ENCODE measurements at places on chromosomes 12 and 14.

GRCh38 chr14:22251090-22251489 lies 337.9 kb downstream of the DAD1 start:
- DNase-seq = no peak
- H3K27me3 ChIP-seq = no peaks in the 10 kb centered on the region
- no peak overlapping the region for H3K27ac ChIP-seq

DNA sequence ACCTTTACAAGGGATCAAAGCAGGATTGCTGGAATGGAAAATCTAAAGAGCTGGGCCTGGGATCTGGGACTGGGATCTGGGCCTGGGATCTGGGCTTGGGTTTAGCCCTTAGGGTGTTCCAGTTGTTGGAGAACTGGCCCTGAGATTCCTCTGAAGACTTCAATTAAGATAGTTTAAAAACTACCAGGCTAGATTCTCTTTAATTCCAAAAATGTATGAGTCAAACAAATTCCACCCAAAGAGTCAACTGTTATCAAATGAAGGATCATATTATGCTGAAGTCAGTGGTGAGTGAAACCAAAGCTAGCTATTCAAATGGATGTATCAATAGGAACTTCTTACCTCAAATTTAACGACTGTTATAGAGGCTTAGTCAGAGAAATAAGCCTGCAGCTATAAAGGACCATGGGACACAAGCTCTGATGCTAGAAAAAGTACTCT lies 40.5 kb downstream of the LIMA1 start:
- H3K27ac ChIP-seq = peak overlapping the region; percentile 18
- H3K36me3 ChIP-seq = no peaks in the 10 kb centered on the region
- H3K4me3 ChIP-seq = no peak overlapping the region
- DNase-seq = no peak
- H3K27me3 ChIP-seq = no peaks in the 10 kb centered on the region

DNA sequence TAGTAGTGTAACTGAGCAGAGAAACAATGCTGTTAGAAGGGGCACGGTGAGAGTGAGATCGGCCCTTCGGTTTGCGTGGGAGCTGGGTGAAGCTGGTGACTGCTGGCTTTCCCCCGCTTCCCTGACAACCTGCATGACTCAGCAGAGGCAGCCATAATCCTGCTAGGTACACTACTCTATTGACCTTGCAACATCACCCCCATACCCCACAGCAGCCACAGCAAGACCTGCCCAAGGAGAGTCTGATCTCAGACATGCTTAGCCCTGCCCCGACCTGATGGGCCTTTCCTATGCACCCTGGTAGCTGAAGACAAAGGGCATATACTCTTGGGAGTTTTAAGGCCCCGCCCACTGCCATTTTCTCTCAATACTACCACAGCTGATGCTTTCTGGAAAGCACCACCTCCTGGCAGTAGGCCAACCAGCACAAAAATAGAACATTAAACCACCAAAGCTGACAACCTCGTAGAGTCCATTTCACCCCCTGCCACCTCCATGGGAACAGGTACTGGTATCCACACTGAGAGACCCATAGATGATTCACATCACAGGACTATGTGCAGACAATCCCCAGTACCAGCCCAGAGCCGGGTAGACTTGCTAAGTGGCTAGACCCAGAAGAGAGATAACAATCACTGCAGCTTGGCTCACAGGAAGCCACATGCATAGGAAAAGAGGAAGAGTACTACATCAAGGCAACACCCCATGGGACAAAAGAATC lies 75.9 kb upstream of the RGS6 start:
- H3K27ac ChIP-seq = no peak overlapping the region
- H3K36me3 ChIP-seq = no peaks in the 10 kb centered on the region
- H3K4me3 ChIP-seq = no peak overlapping the region
- DNase-seq = no peak
- H3K4me1 ChIP-seq = no peaks in the 10 kb centered on the region
- no peaks in the 10 kb centered on the region for H3K27me3 ChIP-seq

- no peak overlapping the region for H3K4me3 ChIP-seq
- no peaks in the 10 kb centered on the region for H3K27me3 ChIP-seq
- DNase-seq = no peak
- no peaks in the 10 kb centered on the region for H3K36me3 ChIP-seq
- H3K27ac ChIP-seq = no peak overlapping the region
These were observed 13.6 kb downstream of the SFSWAP start for GRCh38 chr12:131724534-131724933.

DNA sequence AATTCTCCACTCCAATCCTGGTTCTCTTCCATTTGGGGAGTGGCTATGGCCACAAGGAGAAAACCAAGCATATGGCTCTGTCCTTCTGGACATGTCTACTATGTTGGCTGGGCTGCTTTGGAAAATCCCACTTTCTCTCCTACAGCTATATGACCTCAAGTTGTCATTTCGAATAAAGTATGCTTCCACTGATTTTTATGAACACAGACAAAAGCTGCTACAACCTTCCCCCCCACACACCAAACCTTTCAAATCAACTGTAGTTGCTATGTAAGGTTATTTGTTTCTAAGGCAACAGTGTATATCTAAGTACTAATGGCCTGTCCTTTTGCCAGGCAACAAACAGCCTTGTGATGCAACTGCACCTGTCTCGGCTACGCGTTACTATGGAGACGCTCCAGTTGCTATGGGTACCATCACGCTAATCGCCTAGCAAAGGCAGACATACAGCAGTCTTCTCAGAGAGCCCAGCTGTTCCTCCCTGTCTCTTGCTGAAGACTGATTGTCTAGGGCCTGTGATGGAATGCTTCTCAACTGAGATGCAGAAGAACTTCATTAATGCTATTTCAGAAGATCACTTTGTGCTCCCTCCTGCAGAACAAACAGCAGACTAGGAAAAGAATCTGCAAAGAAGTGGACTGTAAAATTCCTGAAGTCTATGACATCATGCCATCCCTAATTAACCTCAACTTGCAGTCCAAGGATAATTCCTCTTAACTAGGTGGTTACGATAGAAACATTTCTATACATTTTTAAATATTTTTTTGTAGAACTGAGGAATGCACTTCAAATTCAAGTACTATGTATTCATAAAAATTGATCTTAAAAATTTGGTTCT lies 67.6 kb downstream of the FOXN3 start:
- no peak overlapping the region for H3K4me3 ChIP-seq
- no peaks in the 10 kb centered on the region for H3K27me3 ChIP-seq
- DNase-seq = no peak
- H3K36me3 ChIP-seq = no peaks in the 10 kb centered on the region

- peak overlapping the region; percentile 99 for H3K27ac ChIP-seq
- no peaks in the 10 kb centered on the region for H3K27me3 ChIP-seq
- peaks cover 2% of the 10 kb centered on the region for H3K4me1 ChIP-seq
- peak; percentile 70 for DNase-seq
- no peaks in the 10 kb centered on the region for H3K36me3 ChIP-seq
These were observed 406 bp downstream of the TMEM263 start for GRCh38 chr12:106956048-106956578.

DNA sequence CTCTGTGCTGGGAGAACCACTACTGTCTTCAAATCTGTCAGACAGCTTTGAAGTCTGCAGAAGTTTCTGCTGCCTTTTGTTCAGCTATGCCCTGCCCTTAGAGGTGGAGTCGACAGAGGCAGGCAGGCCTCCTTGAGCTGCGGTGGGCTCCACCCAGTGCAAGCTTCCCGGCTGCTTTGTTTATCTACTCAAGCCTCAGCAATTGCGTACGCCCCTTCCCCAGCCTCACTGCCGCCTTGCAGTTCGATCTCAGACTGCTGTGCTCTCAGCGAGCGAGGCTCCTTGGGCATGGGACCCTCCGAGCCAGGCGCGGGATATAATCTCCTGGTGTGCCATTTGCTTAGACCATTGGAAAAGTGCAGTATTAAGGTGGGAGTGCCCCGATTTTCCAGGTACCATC lies 25.1 kb upstream of the KLRB1 start:
- no peaks in the 10 kb centered on the region for H3K27me3 ChIP-seq
- H3K36me3 ChIP-seq = no peaks in the 10 kb centered on the region
- no peaks in the 10 kb centered on the region for H3K4me1 ChIP-seq
- no peak overlapping the region for H3K27ac ChIP-seq
- DNase-seq = no peak

GRCh38 chr14:105039458-105040205 lies 18.7 kb upstream of the CDCA4 start:
- H3K36me3 ChIP-seq = no peaks in the 10 kb centered on the region
- no peak for DNase-seq
- H3K4me3 ChIP-seq = no peak overlapping the region
- no peak overlapping the region for H3K27ac ChIP-seq

DNA sequence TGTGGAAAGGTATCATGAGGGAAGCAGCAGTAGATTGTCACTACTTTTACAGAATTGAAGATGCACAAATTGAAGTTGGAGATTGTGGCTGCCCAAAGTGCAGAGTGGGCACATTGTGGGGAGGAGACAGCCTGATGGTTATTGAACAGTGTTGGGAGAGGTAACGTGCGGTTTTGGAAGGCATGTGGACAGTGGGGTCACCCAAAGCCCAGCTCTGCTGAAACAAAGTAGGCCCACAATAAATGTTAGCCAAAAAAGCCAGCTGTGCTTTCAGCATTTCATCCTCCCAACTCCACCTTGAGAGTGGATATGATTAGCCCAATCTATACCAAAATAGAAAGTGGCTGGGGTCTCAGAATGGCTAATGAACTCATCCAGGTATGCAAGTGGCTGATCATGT lies 96.7 kb downstream of the TMX1 start:
- H3K27ac ChIP-seq = no peak overlapping the region
- no peaks in the 10 kb centered on the region for H3K36me3 ChIP-seq
- H3K4me1 ChIP-seq = peaks cover 14% of the 10 kb centered on the region
- H3K4me3 ChIP-seq = no peak overlapping the region
- DNase-seq = no peak

DNA sequence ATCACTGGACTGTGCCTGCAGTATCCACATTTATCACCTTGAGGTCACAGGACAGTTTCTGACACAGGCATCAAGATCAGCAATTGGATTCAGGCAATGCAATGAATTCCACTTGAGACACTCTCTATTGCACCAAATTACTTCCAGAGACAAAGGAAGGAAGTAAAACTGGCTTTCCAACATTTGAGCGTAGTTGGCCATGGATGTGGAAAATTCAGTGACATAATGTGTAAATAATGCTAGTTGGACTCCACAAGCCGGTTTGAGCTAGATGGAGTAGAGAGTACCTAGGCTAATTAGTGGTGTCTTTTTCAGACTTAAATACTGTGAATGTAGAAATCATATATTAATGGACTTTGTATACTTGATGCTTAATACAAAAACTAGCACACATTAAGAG lies 168.3 kb upstream of the SYT1 start:
- H3K36me3 ChIP-seq = no peaks in the 10 kb centered on the region
- no peak for DNase-seq
- H3K4me3 ChIP-seq = no peak overlapping the region
- no peaks in the 10 kb centered on the region for H3K4me1 ChIP-seq

All from ovary (tissue), 10 donors.